ENCODE measurements at places on chromosomes 2 and 18.
A peak's percentile ranks its signal among the peaks of the same experiment; 100 is the strongest.

DNA sequence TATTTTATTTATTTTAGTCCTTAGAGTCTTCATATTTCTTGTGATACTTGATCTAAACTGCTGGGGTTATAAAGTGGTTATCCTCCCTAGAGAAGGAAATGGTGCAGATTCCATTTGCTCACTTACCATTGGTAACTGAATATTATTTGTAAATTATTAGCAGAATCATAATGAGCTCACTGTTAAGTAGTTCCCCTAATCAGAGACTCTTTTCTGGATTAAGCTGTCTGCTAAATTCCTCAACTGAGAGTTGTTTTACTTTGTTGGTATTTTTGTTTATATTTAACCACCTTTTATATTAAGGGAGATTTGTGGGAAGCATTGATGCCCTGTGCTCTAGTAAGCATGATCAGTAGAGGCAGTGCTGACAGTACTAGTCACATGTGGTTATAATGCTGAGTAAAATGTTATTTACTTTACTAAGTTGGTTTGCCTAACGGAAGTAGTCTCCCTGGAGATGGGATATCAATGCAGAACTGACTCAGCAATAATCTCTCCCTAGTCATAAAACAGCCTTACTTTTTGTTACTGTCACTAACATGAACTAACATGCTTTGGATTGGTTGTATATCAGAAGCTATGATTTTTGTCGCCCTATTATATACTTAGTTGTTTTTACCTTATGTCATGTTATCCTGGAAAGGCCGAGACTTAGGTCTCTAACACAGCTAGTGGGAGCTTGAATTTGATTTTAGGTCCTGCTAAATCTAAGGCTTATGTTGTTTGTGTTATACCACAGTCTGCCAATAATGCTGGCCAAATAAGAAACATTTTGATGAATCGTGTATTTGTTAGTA is 166.7 kb downstream of the MCFD2 start:
- DNase-seq, result no peak

DNA sequence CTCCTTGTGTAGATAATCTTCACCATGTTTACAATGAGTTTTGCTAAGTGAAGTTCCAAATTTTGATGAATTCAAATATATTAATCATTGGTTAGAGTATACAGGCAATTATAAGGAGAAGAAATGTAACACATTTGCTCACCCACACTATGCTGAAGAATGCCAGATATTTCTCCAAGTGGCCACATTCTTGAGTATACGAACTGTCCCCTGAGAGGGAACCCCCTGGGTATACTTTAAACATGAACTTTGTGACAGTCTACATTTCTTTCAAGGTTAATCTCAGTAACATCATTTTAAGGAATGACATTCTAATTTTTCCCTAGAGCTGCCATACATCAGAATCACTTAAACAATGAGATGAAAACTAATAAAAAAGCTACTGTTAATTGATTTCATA is 39.8 kb upstream of the CDKL4 start:
- DNase-seq, result no peak

- DNase-seq, result no peak
These were observed 62.5 kb upstream of the STAM2 start for GRCh38 chr2:152238016-152238415.

GRCh38 chr2:105806996-105807395 is 62.3 kb downstream of the NCK2 start:
- no peak for DNase-seq

DNA sequence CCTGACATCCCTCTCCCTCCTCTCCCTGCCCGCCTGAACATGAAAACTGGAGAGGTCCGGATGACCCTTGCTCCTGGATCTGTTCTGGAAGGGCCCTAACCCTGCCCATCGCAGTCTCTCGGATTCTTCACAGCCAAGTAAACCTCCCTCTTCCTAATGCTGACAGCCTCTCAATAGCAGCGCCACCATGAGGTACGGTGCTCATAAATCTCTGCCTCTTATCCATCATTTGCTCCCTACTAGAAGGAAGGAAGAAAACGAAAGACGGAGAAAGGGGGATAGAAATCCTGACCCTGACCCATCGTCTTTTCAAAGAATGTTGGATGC is 257.9 kb downstream of the BCL11A start:
- DNase-seq, result no peak

DNA sequence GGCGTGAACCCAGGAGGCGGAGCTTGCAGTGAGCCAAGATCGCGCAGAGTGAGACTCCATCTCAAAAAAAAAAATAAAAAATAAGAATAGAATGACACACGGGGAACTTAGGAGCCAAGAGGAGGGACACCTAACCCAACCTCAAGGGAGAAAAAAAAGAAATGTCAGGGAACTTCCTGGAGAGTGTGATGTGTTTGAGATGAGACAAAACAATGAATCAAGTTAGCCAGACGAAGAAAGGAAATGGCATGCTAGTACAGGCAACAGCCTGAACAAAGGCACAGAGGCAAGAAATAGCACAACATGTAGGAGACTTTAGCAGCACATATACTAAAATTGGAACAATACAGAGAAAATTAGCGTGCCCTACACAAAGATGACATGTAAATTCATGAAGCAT is 36.7 kb upstream of the PAPOLG start:
- DNase-seq, result no peak

GRCh38 chr2:105738658-105739241 is 6.0 kb upstream of the NCK2 start:
- no peak for DNase-seq

DNA sequence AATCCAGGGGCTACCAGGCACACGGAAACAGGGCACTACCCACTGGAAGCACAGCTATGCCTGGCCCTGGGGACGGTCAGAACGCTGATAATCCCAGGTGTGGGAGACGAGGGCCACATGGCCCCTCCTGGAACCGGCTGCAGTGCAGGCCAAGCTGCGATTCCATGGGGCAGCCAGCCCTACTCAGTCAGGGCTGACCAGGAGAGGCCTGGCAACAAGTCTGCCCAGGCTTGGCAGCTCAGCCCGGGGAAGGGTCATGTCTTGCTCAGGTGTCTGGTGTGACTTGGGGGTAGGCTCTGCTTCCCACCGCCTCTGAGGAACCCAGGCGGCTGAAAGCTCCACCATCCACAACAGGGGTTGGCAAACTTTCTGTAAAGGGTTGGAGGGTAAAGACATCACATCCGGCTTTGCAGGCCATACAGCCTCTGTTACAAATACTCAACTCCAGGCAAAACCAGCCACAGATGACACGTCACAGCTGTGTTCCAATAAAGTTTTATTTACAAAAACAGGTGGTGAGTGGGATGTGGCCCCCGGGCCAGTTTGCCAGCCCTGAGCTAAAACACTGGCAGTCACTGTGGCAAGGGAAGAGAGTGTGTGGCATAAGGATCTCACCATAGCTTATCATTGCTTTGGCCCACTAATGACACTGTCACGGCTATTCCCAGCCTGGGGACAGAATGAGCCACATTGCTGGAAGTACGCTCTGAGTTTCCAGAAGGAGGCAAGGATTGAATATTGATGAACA is 85.2 kb downstream of the NDUFA10 start:
- DNase-seq, result no peak

DNA sequence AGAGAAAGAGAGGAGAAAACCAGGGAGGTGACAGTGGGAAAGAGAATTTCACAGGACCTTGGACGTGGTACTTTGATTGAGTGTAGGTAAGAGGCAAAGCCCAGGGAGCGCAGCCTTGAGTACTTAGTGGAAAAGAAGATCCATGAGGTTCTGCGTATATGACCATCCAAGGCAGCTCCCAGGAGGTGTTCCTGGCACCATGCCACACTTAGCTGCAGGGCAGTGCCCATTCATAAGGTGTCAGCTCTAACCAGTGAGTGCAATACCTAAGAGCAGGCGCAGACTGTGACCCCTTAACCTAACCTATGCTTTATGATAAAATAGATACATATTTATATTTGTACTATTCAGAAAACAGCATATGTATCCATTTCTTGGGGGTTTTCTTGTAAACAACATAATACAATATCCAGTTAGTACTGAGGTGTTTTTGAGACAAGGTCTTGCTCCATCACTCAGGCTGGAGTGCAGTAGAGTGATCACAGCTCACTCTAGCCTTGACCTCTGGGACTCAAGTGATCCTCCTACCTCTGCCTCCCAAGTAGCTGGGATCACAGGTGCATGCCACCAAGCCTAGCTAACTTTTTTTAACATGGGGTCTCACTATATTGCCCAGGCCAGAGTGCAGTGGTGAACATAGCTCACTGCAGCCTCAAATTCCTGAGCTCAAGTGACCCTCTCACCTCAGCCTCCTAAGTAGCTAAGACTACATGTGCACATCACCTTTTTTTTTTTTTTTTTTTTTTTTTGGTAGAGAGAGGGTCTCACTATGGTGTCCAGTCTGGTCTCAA is 174.6 kb downstream of the GFPT1 start:
- DNase-seq, result no peak

- no peak for DNase-seq
These were observed 138.3 kb downstream of the DDX1 start for GRCh38 chr2:15729709-15730544.

GRCh38 chr2:187054501-187055319 is 205.7 kb upstream of the ZSWIM2 start:
- no peak for DNase-seq

GRCh38 chr2:13227578-13227977 is 510.8 kb downstream of the TRIB2 start:
- DNase-seq, result no peak

GRCh38 chr2:217162533-217162932 is 302.7 kb upstream of the TNP1 start:
- peak; percentile 18 for DNase-seq

DNA sequence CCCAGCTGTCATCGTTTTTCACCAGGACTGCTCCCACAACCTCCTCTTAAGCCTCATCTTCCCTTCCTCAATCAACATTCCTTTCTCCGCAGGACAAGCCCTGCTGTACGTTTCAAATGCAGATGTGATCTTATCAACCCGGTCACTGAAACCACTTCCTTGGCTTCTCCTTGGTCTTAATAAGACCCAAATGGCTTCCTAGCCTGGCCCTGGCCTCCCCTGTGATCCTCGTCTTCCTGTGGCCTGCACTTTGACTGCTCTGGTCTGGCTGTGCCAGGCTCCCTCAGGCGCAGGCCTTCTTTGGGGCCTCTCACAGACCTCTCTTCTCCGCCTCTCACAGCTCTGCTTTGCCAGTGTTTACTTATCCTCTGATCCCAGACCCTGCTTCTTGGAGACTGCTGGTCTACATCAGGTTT is 4.7 kb upstream of the ADNP2 start:
- DNase-seq, result no peak
